ENCODE measurements at places on chromosomes 6 and 20. TPM values are rescaled to one million over a fixed set of nuclear protein-coding genes. Genes with fewer than 3 reads are reported as not detected.

MAS1 gene
- not detected for total RNA-seq

GABRR2 gene
- 0.13 TPM for total RNA-seq

SYCP2 gene
- 1.1 TPM for total RNA-seq

CDSN gene
- total RNA-seq = under 0.01 TPM

SSTR4 gene
- total RNA-seq = not detected

C6orf52 gene
- total RNA-seq = 0.25 TPM

MICB gene
- total RNA-seq = 8.3 TPM

HLA-DRA gene
- under 0.01 TPM for total RNA-seq

IFT52 gene
- total RNA-seq = 31.4 TPM

DEFB125 gene
- not detected for total RNA-seq

FERMT1 gene
- total RNA-seq = 0.13 TPM

PGC gene
- not detected for total RNA-seq

C2 gene
- not detected for total RNA-seq

CGA gene
- total RNA-seq = not detected

FAM209B gene
- not detected for total RNA-seq

APOM gene
- total RNA-seq = 0.39 TPM

PTPN1 gene
- total RNA-seq = 29.6 TPM

SPATS1 gene
- total RNA-seq = not detected

BACH2 gene
- 4.3 TPM for total RNA-seq

Data from dermis microvascular lymphatic vessel endothelial cell (primary cell).